ENCODE measurements at places on chromosomes 16 and 17.

GRCh38 chr17:4766723-4767122, 5.0 kb upstream of the TM4SF5 start:
- DNase-seq, result no peak

DNA sequence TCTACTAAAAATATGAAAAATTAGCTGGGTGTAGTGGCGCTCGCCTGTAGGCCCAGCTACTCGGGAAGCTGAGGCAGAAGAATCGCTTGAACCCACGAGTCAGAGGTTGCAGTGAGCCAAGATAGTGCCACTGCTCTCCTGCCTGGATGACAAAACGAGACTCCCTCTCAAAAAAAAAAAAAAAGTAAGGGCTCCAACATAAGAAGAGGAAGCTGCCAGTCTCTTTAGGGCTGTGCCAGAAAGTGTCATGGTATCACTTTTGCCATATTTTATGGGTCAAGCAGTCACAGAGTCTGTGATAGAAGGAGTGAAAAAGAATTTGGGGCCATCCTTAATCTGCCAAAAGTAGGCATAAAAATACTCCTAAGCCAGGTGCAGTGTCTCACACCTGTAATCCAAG, 1.4 kb upstream of the PIPOX start:
- DNase-seq, result no peak

DNA sequence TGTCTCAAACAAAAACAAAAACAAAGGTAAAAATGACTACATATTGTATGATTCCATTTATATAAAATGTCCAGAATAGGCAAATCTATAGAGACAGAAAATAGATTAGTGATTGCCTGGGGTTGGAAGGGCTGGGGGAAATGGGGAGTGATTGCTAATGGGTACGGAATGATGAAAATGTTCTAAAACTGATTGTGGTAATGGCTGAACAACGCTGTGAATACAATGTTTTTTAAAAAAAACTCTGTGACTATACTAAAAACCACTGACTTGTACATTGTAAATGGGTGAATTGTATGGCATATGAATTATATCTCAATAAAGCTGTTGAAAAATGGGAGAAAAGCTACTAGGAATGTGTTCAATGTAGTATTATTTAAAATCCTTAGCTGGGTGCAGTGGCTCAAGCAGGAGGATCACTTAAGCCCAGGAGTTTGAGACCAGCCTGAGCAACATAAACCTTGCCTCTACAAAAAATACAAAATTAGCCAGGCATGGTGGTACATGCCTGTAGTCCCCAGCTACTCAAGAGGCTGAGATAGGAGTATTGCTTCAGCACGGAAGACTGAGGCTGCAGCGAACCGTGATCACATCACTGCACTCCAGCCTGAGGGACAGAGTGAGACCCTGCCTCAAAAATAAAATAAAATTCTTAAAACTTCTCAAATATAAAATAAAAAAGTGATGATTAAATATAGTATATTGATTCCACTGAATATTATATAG, 47.9 kb downstream of the TOM1L2 start:
- DNase-seq, result no peak

GRCh38 chr17:64355536-64356303, 34.9 kb downstream of the PECAM1 start:
- DNase-seq, result no peak

DNA sequence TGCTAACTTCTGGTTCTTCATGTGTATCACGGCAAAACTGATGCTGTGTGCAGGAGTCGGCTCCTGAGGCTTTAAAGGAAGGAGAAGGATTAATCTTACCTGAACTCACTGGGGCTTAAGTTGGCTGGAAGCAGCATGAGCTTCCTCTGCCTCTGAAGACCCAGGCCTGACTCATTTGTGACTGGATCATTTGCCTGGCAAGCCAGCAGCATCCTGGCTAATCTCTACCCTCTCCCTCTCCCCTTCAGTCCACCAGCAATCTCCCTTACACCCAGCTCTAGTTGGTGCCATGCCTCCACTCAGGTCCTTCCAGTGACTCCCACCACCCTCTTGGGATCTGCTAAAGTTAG, 150.3 kb downstream of the IRX3 start:
- DNase-seq, result no peak

- DNase-seq, result no peak
These were observed 22.9 kb downstream of the ANKRD40 start for GRCh38 chr17:50684612-50685333.

Data from anterior cingulate cortex (tissue), 58 donors.